ENCODE measurements at places on chromosomes 3 and 15. TPM values are rescaled to one million over a fixed set of nuclear protein-coding genes. Genes with fewer than 3 reads are reported as not detected.

- peak; percentile 96 for DNase-seq
These were observed 363.1 kb upstream of the PLSCR5 start for GRCh38 chr3:146968204-146968651.

GRCh38 chr3:47847260-47847659, 44.3 kb downstream of the DHX30 start:
- DNase-seq: no peak

DNA sequence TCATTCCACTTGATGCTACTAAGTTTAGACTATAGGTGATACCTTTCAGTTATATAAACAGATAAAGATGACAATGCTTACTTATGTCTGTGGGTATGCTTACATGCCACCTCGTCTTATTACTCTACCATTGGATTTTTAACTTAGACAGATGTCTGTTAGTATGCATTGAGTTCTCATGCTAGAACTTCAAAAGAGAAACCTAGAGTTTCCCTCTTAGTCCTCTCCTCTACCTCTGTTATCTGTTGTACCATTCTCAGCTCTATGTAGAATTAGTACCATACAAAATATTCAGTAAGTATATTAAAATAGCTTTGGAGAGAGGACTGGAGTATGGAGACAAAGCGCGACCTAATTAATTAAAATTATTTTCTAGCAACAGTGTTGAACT, 111.3 kb downstream of the BBX start:
- no peak for DNase-seq

GRCh38 chr3:186532598-186533072, 11.5 kb downstream of the CRYGS start:
- DNase-seq: no peak

- DNase-seq: no peak
These were observed 83.8 kb downstream of the DCUN1D1 start for GRCh38 chr3:182896553-182896952.

DNA sequence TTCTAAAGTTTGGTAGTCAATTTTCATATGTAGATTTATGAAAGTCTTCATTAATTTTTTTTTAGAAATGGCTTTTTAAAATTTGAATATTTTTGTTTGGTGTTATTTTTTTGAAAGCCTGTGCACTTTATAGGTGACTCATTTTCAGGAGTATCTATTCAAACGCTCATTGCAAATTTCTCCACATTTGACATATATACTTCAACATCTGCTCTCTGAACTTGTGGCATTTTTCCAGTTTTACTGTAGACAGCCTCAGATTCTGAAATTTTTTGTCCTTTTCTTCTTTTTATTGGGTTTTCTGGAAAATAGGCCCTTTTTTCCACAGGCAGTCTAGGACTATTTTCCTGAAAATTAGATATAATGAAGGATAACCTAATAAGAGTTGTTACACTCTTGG, 396.6 kb downstream of the RBMS3 start:
- no peak for DNase-seq

Gene TTC21A
- 0.69 TPM for total RNA-seq

Gene MRPL46
- total RNA-seq: 65.1 TPM

Gene DLEC1
- total RNA-seq: not detected
